ENCODE measurements at places on chromosomes 1 and 21.

DNA sequence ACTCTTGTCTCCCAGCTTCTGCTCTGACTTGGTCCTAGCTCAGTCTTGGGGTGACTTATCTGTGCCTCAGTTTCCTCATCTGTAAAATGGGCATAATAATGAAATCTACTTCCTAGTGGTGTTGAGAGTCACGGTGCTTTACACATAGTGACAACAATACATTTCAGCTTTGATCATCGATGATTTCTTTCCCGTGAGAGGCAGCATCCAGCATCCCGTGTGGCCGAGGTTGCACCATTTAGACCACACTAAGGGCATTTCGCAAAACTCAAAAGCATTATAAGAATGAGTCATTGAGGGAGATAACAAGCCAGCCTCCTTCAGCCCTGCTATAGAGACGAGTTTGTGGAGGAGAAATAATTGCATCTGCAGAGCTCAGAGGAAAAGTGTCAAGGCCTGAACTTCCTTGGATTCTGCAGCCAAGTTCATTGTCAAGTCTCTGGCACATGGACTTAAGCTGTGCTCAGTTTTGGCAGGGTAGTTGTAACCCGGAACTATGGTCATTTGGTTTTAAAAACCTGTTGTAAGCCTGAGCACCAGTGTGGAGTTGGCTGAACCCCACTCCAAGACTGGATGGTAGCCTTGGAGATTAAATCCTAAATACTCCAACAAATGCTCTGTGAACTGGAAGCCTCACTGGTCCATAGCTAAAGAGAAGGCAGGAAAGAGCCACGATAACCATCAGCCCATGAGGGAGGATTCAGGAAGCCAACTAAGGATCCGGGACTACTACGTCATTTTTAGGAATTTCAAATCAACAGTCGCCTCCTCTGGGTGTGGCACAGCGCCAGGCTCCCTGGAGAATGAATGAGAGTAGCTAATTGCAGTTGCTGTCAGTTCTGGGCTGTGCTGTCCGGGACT is 64.2 kb downstream of the TCP10L start:
- DNase-seq, result no peak

GRCh38 chr1:157956732-157957131 is 36.7 kb upstream of the KIRREL1 start:
- DNase-seq, result no peak

DNA sequence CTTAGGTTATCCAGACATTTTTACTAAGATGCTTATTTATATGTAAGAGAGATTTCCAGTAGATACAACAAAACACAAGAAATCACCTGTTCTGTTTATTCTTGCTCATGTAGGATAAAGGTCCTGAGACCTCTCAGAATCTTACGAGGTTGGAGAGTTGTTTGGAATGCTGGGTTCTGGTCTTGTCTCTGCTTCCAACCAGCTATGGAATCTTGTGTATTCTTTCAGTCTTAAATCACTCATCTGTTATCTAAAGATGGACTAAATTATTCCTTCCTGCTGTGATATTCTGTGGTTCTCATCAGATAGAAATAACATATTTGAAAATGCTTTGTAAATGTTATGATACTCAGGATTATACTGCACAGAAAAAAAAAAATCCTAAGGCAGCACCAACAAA is 21.3 kb downstream of the GNAT2 start:
- DNase-seq, result no peak

GRCh38 chr1:92933459-92933858 is 27.8 kb downstream of the DIPK1A start:
- DNase-seq, result no peak

DNA sequence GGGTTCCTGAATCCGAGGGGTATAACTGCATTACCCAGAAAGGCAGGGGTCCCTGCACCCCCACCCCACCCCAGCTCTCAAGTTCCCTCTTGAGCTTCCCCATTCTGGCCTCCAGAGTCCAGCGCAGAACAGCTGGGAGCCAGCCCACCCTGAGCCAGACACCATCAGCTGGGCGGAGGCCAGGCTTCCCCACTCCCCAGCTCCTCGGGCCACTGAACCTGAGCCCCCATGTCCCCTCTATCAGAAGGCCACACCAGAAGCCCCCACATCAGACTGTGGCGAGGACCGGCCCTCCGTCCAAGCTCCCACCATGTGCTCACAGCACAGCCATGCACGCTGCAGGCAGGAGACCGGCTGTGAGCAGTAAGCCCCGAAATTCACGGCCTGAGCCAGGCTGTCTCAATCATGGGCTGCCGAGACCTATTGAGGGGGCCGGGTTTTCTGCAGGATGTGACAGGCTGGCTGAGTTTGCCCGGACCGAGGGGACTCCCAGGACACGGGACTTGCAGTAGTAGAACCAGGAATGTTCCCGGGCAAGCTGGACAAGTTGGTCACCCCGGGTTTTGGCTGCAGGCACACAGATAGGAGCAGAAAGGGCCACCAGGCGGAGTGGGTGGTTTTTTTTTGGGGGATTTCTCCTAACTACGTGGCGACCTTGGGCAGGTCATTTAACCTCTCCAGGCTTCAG is 25.5 kb upstream of the TNFRSF1B start:
- no peak for DNase-seq

DNA sequence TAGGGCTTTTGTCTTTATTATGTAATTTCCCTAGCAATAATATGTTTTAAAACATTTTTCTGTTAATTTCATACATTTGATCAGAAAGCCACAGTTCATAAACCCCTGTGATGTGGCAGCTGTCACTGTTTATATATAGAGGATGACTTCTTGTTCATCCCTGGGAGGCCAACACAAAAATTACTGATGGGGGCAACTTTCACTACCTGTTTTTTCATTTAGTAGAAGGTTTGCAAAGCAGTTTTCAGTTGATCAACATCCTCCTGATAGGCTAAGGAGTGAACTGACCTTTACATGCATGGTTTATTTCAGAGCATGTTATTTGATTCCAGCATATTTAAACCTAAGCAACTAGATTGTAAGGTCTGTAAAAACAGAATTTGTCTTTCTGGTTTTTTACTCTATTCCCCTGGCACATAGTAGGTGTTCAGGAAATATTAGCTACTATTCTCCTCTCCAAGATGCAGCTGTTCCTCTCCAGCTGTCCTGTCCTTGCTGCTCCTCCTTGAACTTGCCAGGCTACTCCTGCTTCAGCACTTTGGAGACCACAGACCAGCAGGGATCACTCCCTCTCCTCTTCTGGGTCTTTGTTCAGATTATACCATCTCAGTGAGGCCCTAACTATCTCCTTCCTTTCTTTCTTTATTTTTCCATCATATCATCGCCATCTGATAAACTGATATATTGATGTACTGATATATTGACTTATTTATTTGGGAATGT is 54.7 kb downstream of the ROR1 start:
- no peak for DNase-seq

DNA sequence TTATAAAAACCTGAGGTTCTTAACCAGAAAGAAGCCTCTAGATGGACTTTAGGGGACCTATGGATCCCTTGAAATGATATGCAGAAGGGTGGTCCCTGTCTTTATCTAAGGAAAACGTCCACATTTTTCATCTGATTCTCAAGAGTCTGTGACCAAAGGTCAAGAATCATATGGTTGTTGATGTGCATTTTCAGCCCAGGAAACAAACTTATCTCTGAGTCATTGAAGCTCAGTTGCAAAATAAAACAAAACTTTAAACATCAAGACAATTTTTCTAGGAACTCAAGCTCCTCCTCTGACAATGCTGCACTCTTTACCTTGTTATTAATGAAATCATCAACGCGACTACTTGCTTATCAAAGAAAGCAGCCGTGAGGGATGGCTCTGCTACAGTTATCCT is 83.3 kb downstream of the TIAM1 start:
- DNase-seq, result no peak

- DNase-seq, result no peak
These were observed 75.3 kb upstream of the WDR26 start for GRCh38 chr1:224509907-224510306.
